GDM1 (cell line): ENCODE measurements at places on chromosomes 5 and 9.

- DNase-seq = no peak
These were observed 189.1 kb downstream of the GABRG2 start for GRCh38 chr5:162256711-162257110.

DNA sequence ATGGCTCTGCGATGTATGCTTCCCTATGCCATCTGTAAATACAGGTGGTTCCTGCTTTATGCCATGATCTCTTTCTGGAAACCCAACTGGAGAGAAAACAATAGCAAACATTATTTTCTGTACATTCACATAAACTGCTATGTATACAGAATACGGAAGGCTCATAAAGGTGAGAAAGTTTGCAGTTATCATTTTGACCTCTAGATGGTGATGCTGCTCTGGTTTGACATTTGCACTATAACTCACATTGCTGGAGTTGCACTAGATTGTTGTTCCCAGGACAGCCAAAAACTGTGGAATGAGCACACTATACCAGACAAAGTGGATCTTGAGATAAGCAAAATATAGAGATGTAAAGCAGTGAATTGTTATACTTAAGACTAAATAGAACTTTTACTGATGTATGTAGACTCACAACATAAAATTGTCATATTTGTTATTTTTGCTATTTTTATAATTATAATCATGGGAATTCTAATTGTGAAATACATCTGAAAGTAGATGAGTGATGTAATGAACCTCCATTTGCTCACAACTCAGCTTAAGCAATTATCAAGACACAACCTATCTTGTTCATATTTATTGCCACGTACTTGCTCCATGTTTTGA is 246.5 kb downstream of the PTPRD start:
- DNase-seq = peak; percentile 19

DNA sequence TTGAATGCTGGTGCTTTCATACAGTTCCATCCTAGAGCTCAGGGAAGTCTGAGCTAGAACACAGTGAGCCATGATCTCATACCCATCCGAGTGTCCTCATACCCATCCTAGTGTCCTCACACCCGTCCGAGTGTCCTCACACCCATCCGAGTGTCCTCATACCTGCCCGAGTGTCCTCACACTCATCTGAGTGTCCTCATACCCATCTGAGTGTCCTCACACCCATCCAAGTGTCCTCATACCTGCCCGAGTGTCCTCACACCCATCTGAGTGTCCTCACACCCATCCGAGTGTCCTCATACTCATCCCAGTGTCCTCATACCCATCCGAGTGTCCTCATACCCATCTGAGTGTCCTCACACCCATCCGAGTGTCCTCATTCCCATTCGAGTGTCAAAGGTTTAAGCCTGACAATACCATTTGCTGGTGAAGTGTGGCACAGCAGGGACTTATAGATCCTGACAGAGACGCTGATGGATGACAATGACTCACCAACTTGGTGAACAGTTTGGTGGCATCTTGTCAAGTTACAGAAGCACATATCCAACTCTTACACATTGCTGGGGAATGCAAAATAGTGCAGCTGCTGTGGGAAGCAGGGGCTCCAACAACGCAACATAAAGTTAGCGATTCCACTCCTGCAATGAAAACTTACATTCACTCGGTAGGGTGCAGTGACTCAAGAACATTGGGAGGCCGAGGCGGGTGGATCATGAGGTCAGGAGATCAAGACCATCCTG is 77.0 kb upstream of the COL5A1 start:
- DNase-seq = no peak

- no peak for DNase-seq
These were observed 85.8 kb downstream of the FBXO38 start for GRCh38 chr5:148469501-148469935.

DNA sequence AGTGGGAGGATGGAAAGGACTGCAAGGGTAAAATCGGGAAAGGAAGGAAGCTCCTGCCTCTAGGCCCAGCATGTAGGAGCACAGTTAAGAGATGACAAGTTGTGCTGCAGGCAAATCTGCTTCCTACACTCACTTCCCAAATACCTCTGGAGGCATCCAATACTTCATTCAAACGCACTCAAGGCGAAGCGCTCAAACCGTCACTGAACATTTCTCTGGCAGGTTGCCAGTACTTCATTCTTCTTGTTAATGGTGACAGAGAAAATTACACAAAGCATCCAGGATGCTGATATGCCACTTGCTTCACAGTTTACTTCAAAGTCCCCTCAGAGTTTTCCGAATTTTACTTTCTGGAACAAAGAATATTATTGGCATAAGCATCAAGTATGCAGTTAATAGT is 59.8 kb downstream of the NREP start:
- no peak for DNase-seq

GRCh38 chr5:143147383-143147782 is 256.1 kb downstream of the NR3C1 start:
- no peak for DNase-seq

DNA sequence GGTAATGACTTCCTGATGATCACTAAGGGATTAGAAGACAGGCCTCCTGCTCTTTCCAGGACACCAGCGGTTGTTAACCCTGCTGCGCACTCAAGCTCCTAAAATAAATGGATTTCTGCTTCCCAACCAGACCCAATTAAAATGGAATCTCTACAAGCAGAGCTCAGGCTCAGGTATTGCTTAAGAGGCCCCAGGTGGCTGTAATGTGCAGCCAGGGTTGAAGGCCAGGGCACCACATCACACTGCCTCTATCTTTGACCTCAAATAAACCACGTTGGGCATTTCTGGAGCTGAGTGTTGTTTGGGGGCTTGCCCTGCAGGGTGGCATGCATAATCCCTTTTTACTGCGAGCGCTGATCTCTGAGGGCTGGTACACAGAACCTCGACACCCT is 108.0 kb downstream of the FBXO38 start:
- no peak for DNase-seq

DNA sequence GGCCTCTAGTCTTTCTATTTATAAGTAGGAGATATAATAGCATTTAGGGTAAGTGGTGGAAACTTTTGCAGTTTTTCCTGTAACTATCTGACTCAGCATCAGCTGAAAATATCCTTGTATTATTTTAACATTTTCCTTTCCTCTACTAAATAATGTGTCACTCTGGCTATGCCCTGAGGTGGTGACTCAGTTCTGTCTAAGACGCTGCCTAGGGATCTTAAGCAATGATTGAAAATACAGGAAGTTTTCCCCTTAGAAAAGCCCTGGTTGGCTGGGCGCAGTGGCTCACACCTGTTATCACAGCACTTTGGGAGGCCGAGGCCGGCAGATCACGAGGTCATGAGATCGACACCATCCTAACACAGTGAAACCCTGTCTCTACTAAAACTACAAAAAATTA is 9.3 kb upstream of the EDIL3 start:
- no peak for DNase-seq

DNA sequence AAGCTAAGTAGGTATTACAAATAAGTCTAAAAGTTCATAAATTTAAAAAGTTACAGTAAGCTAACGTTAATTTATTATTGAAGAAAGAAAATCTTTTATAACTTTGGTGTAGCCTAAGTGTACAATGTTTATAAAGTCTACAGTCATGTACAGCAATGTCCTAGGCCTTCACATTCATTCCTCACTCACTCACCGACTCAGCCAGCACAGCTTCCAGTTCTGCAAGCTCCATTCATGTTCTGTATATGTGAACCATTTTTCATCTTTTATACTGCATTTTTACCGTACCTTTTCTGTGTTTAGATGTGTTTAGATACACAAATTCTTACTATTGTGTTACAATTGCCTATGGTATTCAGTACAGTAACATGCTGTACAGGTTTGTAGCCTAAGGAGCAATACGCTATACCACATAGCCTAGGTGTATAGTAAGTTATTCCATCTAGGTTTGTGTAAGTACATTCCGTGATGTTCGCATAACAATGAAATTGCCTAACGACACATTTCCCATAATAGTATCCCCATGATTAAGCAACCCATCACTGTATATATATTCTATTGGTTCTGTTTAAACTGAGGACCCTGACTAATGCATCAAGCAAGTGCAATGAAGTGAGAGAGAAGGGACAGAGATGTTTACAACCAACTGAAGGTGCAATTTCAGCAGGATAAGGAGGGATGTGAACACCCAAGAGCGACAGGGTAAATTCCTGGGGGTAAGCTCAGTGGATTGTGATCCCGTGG is 88.9 kb upstream of the TRIO start:
- DNase-seq = no peak

DNA sequence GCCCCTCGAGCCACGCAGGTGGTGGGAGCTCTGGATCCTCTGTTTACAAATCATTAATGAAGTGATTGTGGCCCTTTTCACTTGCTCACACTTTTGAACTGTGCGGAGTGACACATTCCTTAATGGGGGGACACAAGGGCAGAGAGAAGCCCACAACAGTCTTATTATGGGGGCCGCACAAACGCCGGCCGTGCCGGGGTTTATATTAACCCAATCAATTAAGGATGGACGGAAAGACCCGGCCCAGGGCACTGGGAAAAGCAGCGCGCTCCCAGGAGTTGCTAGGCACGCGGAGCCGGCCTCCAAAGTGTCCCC is 634.8 kb downstream of the IRX1 start:
- no peak for DNase-seq

- no peak for DNase-seq
These were observed 241.8 kb downstream of the CDH12 start for GRCh38 chr5:22611327-22611726.

DNA sequence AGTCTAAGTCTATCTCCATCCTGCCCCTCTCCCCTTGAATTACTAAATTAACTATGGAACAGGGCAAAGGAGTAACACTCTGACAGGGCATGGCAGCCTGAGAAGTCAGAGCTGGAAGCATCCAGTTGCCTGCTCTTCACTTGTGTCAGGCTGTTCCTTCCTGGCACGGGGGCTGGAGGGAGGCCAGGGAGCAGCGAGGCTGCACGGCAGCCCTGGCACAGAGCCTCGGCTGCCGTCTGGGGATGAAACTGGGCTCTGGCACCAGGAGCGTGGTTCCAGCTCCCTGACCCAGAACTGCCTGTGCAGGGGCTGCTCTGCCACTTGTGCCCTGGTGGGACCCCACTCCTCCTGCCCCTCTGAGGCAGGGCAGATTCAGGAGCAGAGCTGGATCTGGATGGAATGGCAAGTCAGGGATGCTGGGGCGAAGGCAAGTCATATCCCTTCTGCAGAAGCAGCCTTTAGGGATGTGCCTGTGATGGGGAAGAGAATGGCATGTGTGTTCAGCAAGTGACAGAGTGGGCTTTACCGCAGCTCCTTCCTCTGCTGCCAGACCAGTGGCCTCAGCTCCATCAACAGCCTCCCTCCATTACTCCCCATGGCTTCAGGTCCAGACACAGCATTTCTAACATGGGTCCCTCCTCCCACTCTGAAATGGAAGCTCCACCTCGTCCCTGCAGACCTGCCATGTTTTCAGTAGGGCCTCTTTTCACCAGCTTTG is 42.2 kb upstream of the PDE8B start:
- DNase-seq = no peak

- DNase-seq = no peak
These were observed 40.0 kb downstream of the MAPK9 start for GRCh38 chr5:180251887-180252286.

DNA sequence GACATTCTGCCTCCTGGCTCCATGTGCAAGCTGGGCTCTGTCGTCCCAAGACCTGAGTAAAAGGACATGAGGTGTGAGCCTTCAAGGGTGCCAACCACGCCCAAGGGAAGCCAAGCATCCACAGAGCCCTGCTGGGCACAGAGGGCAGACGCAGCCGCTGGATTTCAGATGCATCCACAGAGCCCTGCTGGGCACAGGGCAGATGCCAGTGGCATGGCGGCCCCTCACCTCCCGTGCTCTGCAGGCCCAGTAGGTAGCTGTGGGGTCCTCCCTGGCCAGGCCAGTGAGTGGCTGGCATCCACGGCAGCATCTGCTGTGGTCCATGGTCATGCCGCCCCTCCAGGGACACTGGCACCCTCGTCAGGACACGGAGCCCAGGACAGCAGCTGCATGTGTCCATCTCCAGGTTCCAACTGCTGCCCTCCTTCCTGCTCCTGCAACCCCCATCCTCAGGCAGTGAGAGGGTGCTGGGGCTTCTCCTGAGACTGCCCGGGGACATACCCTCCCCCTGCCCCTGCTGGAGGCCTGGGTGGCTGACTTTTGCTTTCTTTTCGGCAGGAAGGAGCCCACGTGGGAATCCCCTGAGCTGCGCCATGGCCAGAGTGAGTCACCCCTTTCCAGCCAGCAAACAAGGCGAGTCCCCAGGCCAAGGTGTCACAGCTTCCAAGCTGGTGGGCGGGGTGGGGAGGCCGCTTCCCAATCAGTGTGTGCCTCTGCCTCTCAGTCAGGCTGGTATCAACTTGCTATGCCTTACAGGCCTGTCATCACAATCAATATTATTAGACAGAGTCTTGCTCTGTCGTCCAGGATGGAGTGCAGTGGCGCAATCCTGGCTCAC is 4.0 kb upstream of the TRAF2 start:
- DNase-seq = peak; percentile 16

DNA sequence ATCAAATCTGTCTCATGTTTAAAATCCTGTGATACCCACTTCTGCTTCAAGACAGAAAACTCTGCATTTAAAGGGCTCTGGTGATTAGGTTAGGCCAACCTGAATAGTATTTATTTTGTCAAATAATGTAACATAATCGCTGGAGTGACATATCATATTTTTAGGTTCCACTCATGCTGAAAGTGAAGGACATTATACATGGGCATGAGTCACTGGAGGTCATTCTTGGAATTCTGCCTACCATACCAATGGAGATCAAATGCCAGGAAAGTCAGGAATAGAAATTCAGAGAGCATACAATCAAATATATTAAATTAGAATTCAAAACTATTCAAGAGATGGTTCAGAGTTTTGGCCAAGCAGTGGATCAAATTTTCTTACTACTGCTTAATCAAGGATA is 97.1 kb upstream of the PRSS3 start:
- no peak for DNase-seq

DNA sequence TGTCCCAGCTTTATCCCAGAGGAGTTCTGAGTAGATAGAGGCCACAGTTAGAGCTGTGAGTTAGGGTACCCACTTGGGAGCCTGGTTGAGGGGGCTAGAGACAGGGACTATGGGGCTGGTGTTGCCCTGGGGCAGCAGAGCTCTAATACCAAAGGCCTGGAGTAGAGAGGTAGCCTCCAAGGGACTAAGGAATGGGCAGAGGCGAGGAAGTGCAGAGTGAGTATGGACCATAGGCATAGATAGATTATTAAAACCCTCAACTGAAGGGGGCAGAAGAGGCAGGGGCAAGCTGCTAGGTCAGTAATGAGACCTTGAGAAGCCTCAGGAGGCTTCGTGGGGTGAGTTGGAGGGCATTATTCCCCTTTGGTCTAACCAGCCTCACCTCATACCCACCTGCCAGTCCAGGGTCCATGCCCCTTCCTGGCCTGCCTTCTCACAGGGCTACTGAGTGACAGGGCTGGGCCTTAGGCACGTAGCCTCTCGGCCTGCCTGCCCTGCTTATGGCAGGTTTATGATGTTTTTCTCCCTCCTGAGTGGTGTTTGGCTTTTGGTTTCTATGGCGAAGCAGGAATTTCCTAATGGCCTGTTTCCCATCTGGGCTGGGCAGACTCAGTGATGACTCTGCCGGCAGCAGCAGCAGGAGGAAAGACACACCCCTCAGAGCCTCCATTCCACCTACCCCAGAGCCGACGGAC is 8.0 kb downstream of the PDLIM4 start:
- no peak for DNase-seq

GRCh38 chr9:75601280-75601679 is 289.2 kb upstream of the PCSK5 start:
- no peak for DNase-seq
